ENCODE measurements at places on chromosomes 11 and 22.

- peak; percentile 33 for DNase-seq
Observed at GRCh38 chr11:61092280-61092766, 10.0 kb upstream of the CD5 start.

DNA sequence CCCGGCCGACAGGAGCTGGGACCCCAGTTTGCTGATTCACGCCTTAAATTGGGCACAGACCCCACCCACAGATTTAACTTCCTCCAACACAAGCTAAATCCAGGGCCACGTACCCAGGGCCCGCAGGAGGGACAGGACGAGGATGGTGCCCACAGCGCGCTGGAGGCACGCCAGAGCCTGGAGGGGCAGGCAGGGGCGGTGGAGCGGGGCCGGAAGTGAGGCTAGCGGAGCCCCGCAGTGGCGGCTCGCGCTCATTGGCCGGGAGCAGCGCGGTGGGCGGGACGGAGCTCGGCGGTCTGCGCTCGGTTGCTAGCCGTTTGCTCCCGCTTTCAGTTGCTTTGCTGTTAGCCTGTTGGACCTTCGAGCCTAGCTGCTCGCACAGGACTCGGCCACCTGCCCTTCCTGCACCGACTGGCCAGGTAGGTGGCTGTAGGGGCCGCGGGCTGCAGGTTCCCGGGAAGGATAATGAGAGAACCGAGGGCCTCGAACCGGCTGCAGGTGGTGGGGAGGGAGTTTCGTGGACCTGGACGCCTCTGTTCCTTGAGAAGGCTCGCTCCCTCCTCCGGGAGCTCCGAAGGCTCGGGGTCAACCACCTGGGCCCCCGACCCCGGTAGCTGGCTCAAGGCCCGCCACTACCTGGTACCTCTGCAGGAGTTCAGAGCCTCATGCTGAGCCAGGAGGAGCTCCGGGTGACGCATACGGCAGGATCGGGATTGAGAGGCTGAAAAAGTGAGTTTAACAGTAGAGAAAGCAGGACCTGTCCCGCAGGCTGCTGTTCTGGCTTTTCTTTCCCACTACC is at the start of gene CCDC134:
Gene CCDC134 (plus strand): TSS at position 332 of the 799 bp plus-strand sequence. CDS start 8,212 bp downstream, outside the sequence.
- peak; percentile 90 for DNase-seq

DNA sequence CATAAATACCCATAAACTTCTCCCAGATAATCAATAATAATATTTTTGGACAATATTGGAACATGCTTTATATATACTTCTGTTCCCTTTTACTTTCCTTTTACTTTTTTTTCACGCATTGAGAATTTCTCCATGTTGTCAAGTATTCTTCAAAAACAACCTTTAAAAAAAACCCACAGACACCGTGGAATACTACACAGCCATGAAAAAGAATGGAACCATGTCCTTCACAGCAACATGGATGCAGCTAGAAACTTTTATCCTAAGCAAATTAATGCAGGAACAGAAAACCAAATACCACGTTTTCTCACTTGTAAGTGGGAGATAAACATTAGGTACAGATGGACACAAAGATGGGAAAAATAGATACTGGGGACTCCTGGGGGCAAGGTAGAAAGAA is 854.7 kb downstream of the TBC1D22A start:
- DNase-seq, result no peak

GRCh38 chr11:117511483-117511930 is 183.9 kb downstream of the CEP164 start:
- DNase-seq, result peak; percentile 81

DNA sequence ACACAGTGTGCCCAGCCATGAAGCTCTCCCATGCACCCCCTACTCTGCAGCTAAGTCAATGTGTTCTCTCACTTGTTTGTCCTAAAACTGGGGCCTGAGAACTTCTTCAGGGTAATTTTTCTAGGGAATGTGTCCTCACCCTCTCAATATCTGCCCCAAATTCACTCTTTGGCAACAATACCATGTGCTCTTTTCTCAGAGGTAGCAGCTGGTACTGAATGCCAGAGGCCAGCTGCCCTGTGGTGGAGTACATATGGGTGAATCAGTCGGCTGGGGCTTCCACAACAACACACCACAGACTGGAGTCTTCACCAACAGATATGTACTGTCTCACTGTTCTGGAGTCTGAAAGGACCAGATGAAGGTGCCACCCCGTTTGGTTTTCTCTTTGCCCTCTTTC is 97.7 kb upstream of the TOP3B start:
- no peak for DNase-seq

DNA sequence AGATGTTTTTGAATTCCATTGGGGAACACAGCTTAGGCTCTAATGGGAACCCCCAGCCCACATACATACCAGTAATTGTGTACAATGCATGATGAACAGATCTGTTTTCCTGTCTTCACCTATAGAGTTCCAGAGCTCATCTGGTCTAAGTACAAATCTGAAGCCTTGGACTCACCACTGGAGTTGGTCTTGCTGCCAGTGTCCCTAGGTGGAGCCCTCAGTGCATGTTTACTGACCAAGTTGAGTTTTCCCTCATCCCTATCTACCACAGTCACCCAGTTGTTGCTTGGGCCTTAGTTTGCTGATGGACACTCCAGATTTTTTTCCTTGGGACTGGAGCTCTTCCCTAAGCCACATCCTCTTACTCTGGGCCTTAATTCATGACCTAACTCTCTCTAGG is 159.2 kb upstream of the DDI1 start:
- no peak for DNase-seq

DNA sequence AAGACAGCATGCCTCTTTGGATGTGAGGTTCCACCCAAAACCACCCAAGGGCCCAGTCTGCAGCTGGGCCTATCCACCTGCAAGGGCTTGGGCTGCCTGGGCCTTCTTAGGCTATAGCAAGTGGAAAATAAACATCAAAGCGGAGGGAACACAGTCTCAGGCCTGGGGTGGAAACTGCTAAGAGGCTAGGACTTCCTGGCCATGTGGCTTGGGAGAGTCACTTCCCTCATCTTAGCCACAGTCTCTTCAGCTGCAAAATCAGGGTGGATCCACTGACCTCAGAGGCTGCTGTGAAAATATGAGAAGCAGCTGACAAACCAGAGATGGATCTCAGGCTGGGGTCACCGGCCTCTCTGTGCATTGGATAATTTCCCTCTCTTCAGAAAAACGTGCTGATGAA is 30.6 kb upstream of the TFIP11 start:
- DNase-seq, result no peak

DNA sequence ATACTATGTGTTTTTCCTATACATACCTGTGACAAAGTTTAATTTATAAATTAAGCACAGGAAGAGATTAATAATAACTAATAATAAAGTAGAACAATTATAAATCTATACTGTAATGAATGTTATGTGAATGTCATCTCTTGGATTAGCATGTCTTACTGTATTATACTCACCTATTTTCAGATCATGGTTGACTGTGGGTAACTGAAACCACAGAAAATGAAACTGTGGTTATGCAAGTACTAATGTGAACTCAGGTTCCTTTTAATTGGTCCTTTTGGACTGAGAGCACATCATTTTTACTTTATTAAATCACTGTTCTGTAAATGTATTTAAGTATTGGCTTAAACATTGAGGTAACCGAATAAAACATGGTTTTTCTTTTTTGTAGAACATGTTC is 108.8 kb downstream of the PPP6R3 start:
- no peak for DNase-seq

DNA sequence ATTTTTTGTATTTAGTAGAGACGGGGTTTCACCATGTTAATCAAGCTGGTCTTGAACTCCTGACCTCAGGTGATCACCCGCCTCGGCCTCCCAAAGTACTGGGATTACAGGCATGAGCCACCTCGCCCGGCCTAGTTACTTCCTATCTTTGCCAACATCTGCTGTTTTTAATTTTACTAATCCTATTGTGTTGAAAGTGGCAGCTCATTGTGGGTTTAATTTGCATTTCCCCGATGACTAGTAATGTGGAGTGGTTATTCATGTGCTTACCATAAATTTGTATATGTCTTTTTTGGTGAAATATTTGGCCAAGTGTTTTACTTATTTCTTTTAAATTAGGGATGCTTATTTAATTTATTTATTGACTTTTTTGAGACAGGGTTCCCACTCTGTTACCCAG is 74.2 kb upstream of the SLC25A18 start:
- DNase-seq, result no peak

- no peak for DNase-seq
Observed at GRCh38 chr11:95943546-95943945, 19.6 kb upstream of the MTMR2 start.

- DNase-seq, result no peak
Observed at GRCh38 chr11:46967962-46968361, 31.4 kb downstream of the CSTPP1 start.

- DNase-seq, result no peak
Observed at GRCh38 chr11:99234534-99234933, 213.8 kb downstream of the CNTN5 start.

GRCh38 chr11:132353255-132353654 is 982.8 kb downstream of the NTM start:
- no peak for DNase-seq

DNA sequence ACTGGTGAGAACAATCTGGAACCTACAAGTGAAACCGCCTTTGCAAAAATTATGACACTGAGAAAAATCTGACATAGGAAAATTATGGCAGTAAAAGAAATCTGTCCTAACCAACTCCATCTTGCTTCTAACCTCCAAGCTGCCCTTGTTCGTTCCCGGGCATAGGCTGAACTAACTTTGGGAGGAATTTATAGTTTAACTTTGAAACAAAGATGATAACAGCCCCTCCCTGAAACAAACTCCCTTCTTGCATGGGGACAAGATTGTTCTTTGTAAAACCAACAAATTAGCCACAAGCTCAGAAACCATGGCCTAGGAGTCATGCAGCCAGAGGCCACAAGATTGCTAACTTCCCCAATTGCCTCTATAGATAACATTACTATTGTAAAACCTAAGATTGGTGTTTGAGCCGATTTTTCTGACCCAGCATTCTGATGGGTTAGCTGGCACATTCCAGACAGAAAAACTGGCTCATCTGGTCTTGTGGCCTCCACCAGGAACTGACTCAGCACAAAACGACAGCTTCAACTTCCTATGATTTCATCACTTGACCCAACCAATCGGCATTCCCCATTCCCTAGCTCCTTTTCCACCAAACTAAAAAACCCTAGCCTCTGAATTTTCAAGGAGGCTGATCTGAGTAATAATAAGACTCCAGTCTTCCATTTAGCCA is 3.6 kb upstream of the CCDC81 start:
- DNase-seq, result peak; percentile 79

- no peak for DNase-seq
Observed at GRCh38 chr11:70326833-70327232, 56.3 kb downstream of the PPFIA1 start.

DNA sequence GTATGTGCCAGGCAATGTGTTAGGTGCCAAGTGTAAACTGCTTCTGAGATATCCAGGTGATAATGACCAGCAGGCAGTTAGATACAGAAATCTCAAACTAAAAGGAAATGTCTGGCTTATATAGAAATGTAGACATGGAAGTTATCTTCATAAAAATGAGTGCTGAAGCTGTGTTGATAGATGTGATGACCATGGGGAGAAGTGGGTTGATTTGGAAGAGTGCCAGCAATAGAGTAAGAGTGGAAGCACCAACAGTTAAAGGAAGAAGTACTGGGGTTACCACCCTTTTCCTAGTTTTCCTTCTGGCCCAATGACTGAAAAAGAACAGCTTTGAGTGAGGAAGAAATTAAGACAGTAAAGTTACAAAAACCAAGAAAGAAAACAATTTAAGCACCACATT is 68.5 kb downstream of the C2CD3 start:
- no peak for DNase-seq

DNA sequence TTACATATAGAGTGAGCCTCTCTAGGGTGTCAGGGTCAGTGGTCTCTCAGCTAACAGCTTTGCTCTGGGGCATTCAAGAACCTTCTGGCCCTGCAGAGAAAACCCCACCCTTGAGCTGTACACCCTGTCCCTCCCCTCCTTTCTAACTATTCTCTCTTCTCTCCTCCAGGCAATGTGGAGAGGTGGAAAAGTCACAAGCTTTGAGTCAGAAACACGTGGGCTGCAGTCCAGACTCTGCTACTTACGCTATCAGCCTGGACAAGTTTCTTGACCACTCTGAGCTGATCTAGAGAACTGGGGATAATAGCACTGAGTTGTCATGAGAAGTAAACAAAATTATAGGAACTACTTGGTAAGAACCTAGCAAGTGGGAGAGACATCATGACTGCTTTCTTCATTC is 10.7 kb upstream of the FAM83F start:
- no peak for DNase-seq

DNA sequence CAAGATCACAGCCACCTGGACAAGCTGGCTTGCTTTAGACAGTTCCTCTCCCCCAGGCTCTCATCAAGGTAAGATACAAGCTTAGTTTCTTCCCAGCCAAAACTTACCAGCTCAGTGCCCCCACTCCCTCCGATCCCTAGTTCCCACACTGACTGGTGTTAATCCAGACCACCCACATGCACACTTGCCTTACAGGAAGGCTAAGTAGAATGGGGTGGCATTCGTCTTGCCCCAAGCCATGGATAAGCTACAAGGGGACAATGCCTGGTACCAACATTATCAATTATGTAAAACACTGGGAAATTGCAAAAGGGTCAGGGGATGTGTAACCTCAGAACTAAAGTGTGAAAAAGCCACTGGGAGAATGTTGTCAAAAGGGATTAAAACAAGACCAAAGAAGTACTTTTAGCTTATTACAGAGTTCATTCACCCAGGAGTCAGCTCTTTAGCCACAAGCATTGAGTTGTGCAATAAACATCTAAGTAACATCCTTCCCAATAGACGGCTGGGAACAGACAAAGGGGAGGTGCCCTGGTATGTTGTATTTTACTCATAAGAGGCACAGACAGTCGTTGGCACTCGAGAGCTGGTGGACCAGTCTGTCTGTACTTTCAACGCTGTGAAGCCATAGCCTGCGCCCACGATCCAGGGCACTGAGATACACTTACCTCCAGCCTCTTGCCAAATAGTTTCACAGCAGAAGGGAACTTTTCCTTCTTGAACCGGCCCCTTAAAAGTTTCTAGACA is 1.1 kb downstream of the DHCR7 start:
- no peak for DNase-seq

GRCh38 chr11:2929950-2930703 is 907 bp upstream of the PHLDA2 start:
- DNase-seq, result peak; percentile 53

DNA sequence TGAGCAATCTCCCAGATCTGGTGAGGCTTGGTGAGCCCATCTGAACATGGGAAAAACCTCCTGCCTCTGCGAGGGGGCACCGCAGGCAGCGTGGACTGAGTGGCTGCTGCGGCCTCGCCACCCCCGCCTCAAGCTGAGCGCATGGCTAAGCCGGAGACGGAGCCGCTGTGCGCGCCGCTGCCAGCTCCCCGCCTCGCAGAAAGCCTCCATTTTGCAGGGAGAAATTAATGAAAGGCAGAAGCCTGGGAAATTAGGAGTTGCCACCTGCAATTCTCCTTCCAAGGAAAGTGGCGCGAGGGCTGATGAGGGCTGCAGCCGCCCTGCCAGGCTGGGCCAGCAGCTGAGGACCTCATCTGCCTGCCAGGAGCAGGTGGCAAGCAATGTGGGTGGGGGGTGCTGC is 35.6 kb upstream of the TCF20 start:
- DNase-seq, result no peak

- no peak for DNase-seq
Observed at GRCh38 chr22:26545827-26546226, 33.6 kb upstream of the TFIP11 start.

Measured in trophoblast cell (in vitro differentiated cells and primary cell).